ENCODE measurements at places on chromosomes 6 and 20.
A peak's percentile ranks its signal among the peaks of the same experiment; 100 is the strongest.

GRCh38 chr20:57895161-57895855 is 185.5 kb upstream of the PMEPA1 start:
- DNase-seq, result no peak

DNA sequence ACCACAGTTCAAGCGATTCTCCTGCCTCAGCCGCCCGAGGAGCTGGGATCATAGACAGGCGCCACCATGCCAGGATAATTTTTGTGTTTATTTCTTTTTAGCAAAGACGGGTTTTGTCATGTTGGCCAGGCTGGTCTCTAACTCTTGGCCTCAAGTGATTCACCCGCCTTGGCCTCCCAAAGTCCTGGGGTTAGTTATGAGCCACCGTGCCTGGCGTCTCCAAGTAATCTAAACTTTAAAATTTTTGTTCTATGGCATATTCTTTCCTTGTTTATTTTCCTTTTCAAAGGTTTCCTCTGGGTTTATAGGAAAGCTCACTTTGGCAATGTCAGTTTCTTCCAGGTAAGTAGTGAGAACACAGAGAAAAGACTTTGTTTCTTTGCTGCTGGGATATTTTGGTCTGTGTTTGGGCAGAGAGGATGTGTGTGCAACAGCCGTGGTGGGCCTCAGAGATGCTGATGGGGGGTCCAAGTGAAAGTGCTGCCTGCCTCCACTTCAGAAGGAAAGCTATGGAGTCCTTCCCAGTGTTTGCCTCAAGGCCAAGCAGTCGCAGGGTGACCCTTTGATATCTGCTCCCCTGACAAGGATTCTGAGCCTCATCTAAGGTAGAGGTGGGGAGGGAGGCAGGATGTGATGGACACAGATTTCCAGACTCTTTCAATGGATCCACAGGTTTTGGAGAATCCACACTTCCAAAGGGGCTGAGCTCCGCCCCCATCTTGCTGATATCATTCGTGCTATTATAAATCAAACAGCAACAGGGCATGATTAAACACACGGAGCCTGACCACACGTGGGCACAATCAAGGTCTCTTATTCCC is 2.3 kb downstream of the LRP11 start:
- DNase-seq, result no peak

GRCh38 chr6:168507297-168507696 is 66.3 kb downstream of the SMOC2 start:
- DNase-seq, result no peak

- DNase-seq, result no peak
Measured at GRCh38 chr6:33237741-33238140, 29.4 kb downstream of the RING1 start.

DNA sequence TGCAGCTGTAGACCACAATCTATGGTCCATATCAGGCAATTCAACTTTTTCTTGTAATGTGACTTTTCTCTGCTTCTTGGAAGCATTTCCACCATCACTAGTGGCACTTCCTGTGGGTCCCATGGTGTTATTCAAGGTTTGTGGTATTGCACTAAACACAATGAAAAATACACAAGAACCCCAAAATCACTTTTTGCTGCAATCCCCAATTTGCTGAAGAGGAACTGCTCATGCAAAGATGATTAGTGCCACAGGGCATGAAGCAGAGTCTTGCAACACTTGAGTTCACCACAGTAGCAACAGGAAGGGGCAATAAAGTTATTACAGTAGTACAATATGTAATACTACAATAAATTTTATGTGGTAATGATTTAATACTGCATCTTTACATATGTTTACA is 16.8 kb upstream of the TAAR1 start:
- DNase-seq, result no peak

GRCh38 chr6:136030131-136030530 is 178.6 kb downstream of the PDE7B start:
- DNase-seq, result no peak

- DNase-seq, result peak; percentile 52
Measured at GRCh38 chr20:14838663-14839628, 501.5 kb upstream of the FLRT3 start.

- no peak for DNase-seq
Measured at GRCh38 chr20:39935901-39936300, 753.1 kb downstream of the MAFB start.

GRCh38 chr20:7505152-7505834 is 435.0 kb downstream of the HAO1 start:
- DNase-seq, result no peak

- peak; percentile 26 for DNase-seq
Measured at GRCh38 chr6:159134701-159135364, 34.4 kb upstream of the FNDC1 start.

- DNase-seq, result peak; percentile 9
Measured at GRCh38 chr20:32521780-32522525, 63.2 kb downstream of the NOL4L start.

Data from HS-27A (cell line).